ENCODE measurements at places on chromosomes 16 and 17. TPM values are rescaled to one million over a fixed set of nuclear protein-coding genes. Genes with fewer than 3 reads are reported as not detected.
A peak's percentile ranks its signal among the peaks of the same experiment; 100 is the strongest.

DNA sequence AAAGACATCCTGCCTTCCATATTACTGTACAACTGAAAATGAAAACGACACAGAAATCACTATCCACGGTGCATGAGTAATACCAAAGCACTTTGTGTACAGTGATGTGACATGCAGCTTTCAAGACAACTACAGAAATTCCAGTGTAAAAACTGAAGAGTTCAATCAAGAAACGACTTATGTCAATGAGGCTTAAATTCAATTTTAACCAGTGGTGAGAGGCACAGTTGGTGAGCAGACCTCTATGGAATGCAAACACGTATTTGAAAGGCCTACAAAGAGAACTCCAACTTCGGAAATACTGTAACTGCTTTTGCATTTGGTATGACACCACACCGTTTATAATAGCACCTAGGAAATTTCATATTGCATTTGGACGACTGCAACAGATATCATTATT, 87.6 kb downstream of the USP31 start:
- DNase-seq: peak; percentile 29

DNA sequence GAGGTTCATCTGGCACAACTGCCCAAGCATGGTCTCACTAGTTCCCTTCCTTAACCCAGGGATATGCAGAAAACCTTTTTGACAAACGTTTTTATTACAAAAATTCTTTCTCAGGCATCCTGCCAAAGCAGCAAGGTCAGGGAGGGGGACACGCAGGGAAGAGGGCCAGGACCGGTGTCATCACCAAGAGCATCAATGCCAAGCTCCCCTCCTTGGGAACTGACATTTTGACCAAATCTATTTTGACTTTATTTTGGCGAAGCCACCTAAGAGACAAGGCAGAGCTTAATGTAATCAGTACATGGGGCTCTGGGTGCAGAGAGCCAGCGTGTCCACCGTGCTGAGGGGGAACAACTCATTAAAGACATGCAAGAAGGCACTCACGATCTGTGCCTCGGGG, 265.2 kb downstream of the CBLN1 start:
- DNase-seq: no peak

DNA sequence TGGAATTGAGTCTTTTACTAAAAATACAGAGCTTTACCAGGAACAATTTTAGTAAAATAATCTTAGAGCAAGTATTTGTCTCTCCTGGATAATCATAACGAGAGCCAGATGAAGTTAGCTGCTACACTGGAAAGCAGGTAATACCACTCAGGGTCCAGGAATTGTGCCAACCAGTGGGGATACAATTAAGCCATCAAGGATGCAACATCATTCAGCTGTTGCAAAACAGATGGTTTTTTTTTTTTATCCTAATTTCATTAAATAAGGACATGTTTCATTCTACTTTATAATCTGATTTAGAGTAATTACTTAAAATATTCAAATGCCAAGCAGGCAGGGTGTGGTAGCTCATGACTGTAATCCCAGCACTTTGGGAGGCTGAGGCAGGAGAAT, 10.2 kb downstream of the MMD start:
- no peak for DNase-seq

DNA sequence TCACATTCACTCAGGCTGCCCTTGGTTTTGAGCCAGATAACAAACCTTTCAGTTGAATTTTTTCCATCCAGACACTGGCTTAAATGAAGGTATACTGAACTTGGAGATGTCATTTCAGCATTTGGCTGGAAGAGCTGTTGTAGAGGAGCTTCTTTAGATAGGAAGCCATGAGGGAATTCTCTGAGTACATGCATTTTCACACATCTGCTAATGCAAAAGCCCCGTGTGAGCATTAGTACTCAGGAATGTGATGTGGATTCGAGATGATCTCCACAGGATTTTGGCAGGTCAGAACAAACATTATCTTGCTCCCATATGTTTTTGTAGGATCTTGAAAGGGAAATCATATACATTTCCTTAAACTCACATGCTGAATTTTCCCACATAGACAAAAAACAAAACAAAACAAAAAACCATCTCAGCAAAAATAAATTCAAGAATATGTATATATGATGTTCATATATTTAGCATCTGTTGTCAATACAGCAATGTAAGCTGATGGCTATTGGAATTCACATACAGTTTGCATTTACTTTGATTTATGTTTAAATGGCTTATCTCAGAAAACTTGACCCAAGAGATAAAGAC, 277.2 kb upstream of the TBX2 start:
- DNase-seq: no peak

DNA sequence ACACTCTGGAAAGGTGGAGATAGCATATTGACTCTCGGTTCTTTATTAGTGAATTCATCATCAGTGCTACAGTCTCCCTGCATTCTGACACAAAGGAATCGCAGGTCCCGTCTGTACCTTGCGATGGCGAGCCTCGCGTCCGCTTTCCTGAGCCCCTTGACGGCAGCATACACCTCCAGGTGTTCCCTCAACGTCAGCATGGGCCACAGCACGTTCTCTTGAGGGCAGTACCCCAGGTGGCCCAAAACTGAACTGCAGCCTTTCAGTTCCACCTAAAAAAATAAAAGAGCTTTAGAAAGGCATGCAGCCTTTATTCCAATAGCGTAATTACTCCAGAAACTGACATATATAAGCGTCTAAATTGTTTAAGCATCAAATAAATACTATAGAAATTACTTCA, 24.2 kb upstream of the ABCA9 start:
- DNase-seq: peak; percentile 7

- peak; percentile 37 for DNase-seq
Measured at GRCh38 chr16:50640391-50640790, 40.7 kb downstream of the SNX20 start.

DNA sequence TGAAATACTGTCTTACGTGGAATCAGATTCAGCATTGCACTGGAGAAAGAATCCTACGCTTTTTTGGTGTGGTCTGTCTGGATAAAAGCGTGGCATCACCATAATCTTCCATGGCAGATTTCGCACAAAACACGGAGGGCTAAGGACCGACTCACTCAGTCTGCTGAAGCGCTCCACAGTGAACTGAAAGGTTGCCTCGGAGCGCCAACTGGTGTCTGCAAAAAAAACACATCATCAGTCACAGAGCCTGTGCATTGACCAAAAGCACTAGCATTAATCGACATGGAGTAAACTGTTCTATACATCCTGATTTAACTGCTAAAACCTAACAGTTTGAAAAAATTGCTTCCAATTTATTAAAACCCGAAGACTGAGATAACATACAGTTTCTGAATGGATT, 40.5 kb downstream of the USP7 start:
- no peak for DNase-seq

Gene KRT12
- total RNA-seq: not detected

Gene PRSS27
- not detected for total RNA-seq

Gene METRN
- 119 TPM for total RNA-seq
